ENCODE measurements at places on chromosomes 13 and 19. TPM values are rescaled to one million over a fixed set of nuclear protein-coding genes. Genes with fewer than 3 reads are reported as not detected.

GRCh38 chr13:102000764-102001163 is 401.1 kb downstream of the FGF14 start:
- no peak for DNase-seq

- no peak for DNase-seq
Observed at GRCh38 chr13:46803586-46803985, 6.6 kb upstream of the ESD start.

DNA sequence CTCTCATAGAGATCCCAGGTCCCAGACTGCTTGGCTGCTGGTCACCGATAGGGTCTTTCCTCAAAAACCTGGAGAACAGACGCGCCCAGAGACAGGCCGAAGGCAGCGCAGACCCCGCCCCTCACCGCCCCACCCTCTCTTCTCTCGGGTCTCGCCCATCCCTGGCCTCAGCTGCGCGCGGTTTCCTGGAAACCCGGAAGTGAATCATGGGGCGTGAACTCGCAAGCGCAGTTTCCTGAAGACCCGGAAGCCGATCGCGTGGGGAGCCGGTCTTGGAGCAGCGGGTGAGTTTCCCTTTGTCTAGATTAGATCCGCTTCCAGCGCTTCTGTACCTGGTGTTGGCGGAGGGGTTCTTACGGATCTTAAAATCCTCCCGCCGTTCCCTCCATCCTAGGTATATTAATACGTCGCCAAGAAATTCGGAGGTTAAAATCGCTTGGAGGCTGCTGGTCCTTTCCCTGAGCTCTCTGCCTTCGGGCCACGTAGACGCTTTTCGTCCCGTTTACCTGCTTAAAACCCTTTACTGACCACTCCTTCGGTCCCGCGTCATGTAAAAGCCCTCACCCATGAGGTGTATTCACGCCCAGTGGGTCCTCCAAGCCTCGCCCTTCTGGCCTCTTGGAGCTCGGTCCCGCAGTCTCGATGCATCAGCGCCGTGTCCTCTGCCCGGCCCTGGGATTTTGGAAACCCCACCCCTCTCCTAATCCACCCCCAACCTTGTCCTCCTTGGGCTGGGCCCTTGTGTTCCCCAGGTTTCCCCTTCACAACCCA is at the start of gene ZNF578:
Gene ZNF578, plus strand, starts transcription at position 230 of the 771 bp plus-strand sequence. CDS start 48,293 bp downstream, outside the sequence.
- no peak for DNase-seq

DNA sequence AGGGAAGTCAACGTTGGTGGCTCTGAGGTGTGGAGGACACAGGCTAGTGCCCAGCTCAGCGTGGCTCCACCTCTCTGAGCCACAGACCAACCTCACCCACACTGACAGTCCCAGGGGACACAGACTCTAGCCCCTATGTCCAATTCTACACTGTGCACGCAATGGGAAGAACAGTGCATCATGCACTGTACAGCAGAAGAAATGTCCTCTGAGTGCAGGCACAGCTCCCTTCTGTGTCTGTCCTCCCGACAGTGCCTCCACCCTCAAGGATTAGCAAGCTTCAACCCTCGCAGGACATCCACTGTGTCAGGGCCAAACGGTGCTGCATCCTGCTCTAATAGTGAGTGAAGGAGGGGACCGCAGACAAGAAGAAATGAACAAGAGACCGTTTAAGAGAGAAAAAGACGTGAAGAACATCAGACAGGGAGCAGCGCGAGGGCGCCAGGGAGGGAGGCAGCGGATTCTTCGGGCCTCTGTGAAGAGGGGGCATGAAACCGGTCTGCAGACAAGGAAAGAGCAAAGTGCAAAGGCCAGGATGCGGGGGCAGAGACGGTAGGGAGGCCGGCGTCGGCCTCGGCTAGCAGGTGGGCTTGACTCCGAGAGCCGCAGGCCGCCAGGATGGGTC is 681 bp downstream of the ZNF837 start:
- no peak for DNase-seq

GRCh38 chr13:73722120-73722519 is 412.1 kb downstream of the KLF12 start:
- DNase-seq, result peak; percentile 23

- no peak for DNase-seq
Observed at GRCh38 chr13:51091839-51092238, 19.2 kb downstream of the C13orf42 start.

DNA sequence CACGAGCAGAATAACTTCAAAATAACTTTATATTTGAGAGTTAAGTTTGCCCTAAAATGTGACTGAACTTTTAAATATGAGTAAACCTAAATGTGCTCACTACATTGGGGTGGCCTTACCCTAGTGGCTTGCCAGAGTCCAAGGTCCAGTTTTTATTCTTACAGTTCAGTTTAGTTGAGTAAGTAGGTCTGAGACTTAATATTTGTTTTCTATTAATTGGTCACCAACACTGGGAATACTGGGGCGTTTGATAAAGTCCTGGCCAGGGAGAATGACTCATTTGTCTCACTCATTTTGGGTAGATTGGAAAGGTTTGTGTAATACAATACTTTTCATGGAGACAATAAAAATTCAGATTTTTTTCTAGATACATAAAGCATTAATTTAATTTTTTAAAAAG is 127.8 kb upstream of the SPATA13 start:
- no peak for DNase-seq

GRCh38 chr13:112510002-112510780 is 77.8 kb downstream of the TUBGCP3 start:
- DNase-seq, result peak; percentile 14

DNA sequence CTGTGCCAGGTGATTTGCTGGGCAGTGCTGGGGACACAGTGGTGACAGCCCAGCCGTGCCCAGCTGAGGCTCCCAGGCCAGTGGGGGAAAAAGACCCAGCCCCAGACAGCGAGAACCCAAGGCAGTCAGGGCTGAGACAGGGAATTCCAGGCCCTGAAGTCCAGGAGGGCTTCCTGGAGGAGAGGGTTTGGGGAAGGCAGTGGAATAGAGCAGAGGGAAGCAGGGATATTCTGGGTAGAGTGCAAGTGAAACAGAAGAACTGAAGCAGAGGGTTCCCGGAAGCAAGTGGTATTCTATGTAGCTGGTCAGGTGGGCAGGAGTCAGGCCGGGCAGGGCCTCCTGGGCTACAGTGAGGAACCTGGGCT is 1.3 kb upstream of the CEACAM16 start:
- DNase-seq, result no peak

GRCh38 chr13:106232681-106233080 is 302.8 kb downstream of the EFNB2 start:
- no peak for DNase-seq

DNA sequence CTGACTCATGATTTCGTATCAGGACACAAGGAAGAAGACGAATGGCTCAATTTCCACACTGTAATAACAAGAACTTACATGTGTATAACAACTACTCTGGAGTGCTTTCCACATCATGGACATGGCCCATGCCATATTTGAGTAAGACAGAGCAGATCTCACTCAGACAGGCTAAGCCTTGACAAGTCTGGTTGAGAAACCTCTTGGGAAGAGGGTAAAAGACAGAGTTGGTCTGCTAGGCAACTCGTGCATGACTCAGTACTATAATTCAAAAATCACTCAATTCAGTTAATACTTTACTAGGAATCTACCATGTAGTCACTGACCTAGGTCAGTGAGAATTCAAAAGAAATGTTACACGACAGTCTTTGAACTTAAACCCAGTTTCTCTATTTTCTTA is 5.7 kb upstream of the THSD1 start:
- DNase-seq, result peak; percentile 85

DNA sequence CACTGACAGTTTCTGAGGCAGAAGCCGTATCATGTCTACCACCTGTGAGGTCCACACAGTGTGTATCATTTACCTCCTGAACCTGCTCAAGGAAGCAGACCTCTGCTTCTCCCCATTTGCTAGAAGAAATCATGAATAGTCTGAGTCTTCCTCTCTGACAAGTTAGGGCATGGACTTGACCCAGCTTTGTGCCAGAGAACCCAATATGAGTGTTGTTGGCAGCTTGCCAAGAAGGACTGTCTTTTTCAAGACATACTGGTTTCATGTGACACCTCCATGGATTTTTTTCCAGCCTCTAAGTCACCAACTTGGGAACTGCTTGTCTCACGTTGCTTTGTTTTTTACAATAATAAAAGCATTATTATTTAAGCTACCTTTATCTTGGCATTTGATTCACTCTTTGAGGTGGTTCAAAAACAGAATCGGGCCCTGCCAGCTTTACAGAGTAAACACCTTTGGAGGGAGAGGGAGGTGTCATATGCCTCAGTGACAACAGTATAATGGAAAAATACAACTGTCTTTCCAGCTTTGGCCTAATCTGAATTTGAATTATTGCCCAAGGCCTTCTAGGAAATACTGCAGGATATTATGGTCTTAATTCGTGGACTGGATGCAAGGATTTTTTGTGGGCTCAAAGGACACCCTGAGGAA is 9.6 kb downstream of the ZNF211 start:
- no peak for DNase-seq

DNA sequence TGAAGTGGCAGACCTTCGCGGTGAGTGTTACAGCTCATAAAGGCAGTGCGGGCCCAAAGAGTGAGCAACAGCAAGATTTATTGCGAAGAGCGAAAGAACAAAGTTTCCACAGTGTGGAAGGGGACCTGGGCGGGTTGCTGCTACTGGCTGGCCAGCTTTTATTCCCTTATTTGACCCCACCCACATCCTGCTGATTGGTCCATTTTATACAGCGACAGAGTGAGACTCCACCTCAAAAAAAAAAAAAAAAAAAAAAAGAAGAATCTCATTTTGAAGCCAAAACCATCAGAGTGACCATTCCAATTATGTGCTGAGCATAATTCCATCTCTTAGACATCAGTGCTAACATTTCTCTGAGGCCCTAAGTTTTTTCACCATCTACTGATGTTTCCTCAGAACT is 1.9 kb upstream of the ZNF552 start:
- peak; percentile 34 for DNase-seq

- no peak for DNase-seq
Observed at GRCh38 chr13:85462792-85463425, 336.3 kb downstream of the SLITRK6 start.

DNA sequence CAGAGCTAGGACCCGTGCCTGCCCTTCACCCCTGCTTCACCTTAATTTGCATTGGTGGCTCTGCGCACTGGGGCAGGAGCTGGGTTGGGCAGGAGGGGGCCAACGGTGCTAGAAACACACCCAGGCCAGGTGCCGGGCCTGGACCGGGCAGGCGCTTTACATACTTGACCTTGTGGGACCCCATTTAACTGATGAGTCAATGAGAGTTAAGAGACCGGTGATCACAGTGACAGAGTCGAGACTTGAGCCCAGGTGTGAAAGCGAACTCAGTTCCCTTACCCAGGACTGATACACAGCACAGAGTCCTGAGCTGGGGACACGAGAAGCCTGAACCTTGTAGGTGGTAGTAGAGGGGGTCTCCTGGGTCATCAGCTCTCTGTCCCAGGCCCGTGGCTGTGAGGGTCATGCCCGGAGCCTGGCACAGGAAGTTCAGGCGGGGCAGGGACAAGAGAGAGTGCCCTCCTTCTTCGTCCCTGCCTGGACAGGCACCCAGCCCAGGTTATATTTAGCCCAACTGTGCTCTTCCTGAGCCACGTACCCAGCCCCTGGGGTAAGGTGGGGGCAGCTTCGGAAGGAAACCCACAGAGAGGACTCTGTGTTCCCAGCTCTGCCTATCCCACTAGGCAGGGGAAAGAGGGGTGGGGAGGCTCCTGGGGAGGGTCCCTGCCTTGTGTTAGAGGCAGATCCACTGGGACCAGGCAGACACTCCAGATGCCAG is 1.9 kb downstream of the PRX start:
- DNase-seq, result no peak

GRCh38 chr13:65855242-65855805 is 1374.8 kb downstream of the PCDH9 start:
- DNase-seq, result no peak

GRCh38 chr19:46704379-46705076 is 12.4 kb downstream of the PRKD2 start:
- DNase-seq, result no peak

DNA sequence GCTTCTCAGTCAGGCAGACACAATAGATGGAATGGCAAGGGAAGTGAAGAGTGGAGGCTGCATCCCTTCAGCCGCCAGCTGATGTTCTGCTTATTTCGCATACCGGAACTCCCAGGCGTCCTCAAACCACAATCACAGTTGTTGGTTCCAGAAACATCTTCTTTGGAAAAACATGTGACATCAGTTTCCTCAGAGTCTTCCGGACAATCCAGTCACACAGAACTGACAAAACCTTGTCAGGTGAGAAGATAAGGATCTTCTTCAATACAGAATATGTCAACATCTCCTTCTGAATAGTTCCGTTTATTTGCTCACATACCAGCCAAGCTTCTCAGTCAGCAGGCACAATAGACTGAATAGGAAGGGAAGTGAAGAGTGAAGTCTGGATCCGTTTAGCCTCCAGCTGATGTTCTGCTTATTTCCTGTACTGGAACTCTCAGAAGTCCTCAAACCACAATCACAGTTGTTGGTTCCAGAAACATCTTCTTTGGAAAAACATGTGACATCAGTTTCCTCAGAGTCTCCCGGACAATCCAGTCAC is 45.1 kb upstream of the CEACAM21 start:
- DNase-seq, result no peak

- no peak for DNase-seq
Observed at GRCh38 chr13:93758575-93758974, 532.0 kb downstream of the GPC6 start.

DNA sequence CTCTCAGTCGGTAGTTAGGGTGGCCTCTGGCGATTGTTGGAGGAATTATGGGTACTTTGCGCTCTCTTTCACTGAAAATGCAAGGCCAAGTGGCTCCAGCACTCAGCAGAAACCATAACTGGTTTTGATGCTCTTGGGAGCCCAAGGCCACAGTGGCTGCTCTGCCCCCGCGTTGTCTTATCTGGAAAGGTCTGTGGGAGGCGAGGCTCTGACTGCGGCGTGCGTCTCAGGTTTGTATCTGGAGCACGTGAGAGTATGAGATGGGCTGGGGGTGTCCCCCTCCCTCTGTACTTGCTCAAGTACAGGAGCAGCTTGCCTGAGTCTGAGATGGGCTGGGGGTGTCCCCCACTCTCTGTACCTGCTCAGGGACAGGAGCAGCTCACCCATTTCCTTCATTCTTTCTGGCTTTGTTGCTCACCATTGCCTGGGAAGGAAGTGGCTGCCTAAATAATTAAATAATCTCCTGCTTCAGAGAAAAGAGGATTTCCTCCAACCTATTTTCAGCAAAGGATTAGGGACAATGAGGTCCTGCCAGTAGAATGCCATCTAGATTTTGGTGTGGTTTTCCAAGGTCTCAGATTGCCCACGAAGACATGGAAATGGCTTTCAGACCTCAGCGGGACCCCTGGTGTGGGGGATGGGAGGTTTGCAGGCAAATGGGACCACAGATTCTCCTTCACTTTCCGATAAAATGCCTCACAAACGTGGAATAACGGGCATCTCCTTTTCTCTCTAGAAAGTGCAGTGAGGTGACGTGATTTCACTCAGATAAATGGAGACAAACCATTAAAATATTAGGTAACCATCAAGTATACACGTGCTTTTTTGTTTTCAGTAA is 14.7 kb downstream of the ATP11A start:
- no peak for DNase-seq

GRCh38 chr13:24651718-24652345 is 28.4 kb upstream of the ATP12A start:
- DNase-seq, result no peak

SOX21 gene
- total RNA-seq, result not detected

FTL gene
- 13,494 TPM for total RNA-seq

CEACAM16 gene
- not detected for total RNA-seq

NLRP11 gene
- total RNA-seq, result 0.14 TPM

ZSWIM9 gene
- 7.0 TPM for total RNA-seq

NANOS2 gene
- total RNA-seq, result not detected

ZNF534 gene
- not detected for total RNA-seq

ZNF726 gene
- 4.9 TPM for total RNA-seq

BICRA gene
- total RNA-seq, result 0.34 TPM

RASIP1 gene
- total RNA-seq, result not detected

ZNF541 gene
- not detected for total RNA-seq

FGF14 gene
- not detected for total RNA-seq

C19orf53 gene
- total RNA-seq, result 170 TPM

CDX2 gene
- total RNA-seq, result not detected

PODNL1 gene
- total RNA-seq, result 16.1 TPM

AXL gene
- total RNA-seq, result 418 TPM

BLOC1S3 gene
- total RNA-seq, result 10.2 TPM
